ENCODE measurements at places on chromosomes 6 and 20. TPM values are rescaled to one million over a fixed set of nuclear protein-coding genes. Genes with fewer than 3 reads are reported as not detected.
A peak's percentile ranks its signal among the peaks of the same experiment; 100 is the strongest.

The C4B gene
- polyA plus RNA-seq = 11.6 TPM

DNA sequence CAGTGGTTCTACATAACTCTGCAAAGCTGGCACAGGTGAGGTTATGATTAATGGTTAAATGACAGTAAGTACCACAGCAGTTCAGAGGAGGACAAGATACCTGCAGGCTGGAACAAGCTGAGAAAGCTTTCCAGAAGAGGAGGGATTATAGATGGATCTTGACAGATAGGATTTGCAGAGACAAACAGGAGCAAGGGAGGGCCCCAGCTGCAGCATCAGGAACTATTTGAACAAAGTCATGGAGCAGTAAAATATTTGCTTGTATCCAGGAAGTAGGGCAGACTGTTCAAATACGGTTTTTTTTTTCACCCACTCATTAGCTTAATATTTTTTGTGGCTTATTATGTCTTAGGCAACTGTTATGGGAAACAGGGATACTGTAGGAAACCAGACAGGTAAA is 144.4 kb upstream of the MAN1A1 start:
- H3K36me3 ChIP-seq = no peaks in the 10 kb centered on the region
- H3K4me1 ChIP-seq = no peaks in the 10 kb centered on the region
- no peaks in the 10 kb centered on the region for H3K27me3 ChIP-seq
- DNase-seq = no peak

DNA sequence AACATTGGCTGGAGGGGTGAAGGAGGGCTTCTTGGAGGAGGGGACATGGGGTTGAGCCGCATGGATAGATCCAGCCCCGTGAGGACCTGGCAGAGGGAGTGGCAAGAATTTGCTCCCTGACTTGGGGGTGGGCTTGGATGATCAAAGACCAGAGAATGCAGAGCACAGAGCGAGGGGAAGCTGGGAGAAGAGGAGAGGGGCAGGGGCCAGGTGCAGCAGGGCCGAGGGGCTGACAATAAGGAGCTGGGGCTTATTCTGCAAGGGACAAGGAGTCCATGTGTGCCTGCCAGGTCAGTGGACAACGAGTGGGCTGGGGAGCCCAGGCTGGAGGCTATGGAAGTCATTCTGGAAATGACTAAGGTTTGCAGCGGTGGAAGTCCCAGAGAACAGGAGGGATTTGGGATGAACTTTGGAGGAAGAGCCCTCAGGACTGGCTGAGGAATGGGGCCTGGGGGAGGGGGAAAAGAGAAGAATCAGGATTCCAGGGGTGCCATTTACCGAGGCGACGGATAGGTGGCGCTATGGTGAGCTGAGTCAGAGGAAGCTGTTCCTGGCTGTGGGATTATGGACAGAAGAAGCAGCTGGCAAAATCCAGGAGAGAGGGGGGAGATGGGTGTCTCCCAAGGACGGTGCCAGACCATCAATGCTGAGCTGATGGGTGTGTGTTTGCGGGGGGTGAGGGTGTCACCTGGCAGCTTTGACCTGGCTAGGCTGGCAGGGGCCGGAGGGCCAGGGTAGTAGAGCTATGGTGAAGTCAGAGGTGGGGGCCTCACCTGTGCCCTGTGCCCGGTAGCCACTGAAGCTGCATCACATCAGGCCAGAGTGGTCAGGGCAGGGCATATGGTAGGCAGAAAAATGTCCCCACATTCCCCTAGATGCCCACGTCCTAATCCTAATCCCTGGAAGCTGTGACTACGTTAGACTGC is 7.8 kb downstream of the KCNG1 start:
- H3K4me1 ChIP-seq = no peaks in the 10 kb centered on the region
- no peak overlapping the region for H3K27ac ChIP-seq
- no peaks in the 10 kb centered on the region for H3K27me3 ChIP-seq

DNA sequence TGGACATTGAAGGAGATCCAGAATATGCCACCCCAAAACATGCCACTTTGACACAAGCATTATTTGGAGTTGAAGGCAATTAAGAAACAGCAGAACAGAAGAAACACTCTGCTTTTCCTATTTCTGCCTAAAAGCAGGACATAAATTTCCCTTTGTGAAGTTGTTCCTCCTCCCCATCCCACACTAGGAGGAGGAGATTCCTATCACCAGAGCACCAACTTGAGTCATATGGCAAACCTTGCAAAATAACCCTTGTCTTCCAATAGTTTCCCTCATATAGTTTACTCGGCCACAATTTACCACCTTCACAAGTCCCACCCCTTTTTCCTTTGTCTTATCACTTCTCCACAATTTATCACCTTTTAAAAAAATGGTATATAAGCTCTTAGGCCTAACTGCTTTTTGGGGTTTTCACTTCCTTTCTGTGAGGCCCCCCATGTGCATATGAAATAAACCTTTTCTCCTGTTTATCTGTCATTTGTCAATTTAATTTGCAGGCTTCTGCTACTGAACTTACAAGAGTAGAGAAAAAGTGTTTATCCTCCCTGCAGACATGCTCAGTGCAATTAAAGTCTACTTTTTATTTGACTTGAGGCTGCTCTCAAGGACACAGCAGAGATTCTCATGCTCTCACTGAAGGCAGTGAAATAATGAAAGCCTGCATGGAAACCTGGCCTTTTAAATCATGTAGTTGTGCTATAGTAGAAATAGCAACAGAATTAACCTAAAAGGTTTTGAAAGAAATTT is 2.8 kb upstream of the RAB23 start:
- peaks cover 20% of the 10 kb centered on the region for H3K4me1 ChIP-seq
- H3K27ac ChIP-seq = no peak overlapping the region

The DLGAP4 gene
- 68.5 TPM for polyA plus RNA-seq

The SLC22A7 gene
- not detected for polyA plus RNA-seq

The FAM83C gene
- polyA plus RNA-seq = not detected

- H3K4me1 ChIP-seq = peaks cover 56% of the 10 kb centered on the region
- H3K36me3 ChIP-seq = peaks cover 18% of the 10 kb centered on the region
- H3K27ac ChIP-seq = no peak overlapping the region
These were observed 402 bp upstream of the TAF8 start for GRCh38 chr6:42049948-42050296.

The SOBP gene
- not detected for polyA plus RNA-seq

DNA sequence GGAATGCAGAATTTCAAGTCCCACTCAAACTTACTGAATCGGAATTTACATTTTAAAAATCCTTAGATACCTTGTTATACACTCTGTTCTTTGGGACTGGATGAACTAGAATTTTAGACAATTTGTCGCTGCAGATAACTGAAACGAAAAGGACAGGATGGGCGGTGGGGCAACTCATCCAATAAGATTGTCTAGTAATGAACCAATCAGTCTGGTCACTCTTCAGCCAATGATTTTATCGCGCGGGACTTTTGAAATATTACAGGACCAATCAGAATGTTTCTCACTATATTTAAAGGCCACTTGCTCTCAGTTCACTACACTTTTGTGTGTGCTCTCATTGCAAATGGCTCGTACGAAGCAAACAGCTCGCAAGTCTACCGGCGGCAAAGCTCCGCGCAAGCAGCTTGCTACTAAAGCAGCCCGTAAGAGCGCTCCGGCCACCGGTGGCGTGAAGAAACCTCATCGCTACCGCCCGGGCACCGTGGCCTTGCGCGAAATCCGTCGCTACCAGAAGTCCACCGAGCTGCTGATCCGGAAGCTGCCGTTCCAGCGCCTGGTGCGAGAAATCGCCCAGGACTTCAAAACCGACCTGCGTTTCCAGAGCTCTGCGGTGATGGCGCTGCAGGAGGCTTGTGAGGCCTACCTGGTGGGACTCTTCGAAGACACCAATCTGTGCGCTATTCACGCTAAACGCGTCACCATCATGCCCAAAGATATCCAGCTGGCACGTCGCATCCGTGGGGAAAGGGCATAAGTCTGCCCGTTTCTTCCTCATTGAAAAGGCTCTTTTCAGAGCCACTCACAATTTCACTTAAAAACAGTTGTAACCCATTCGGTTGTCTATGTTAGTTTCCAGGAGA is 41.9 kb upstream of the HFE start:
- peak overlapping the region; percentile 71 for H3K27ac ChIP-seq
- H3K27me3 ChIP-seq = no peaks in the 10 kb centered on the region
- H3K4me1 ChIP-seq = peaks cover 33% of the 10 kb centered on the region

The APOM gene
- polyA plus RNA-seq = 4.2 TPM

DNA sequence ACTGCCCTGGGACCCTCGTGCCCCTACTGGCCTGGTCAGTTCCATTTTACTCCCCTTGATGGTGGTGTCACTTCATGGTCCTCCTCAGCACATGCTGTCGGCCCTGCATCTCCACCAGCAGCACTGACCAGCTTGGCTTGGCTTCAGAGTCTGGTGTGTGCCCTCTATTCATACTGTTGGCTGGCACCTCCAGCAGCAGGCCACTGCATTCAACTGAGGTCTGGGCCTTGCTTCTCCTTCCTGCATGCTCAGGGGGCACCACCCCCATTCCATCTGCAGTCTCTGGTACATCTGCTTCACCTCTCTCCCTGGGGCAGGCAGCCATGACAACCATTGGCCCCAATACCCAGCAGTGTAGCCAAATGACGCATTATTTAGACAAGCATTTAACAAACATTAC is 155.9 kb downstream of the SLC24A3 start:
- no peak overlapping the region for H3K27ac ChIP-seq
- H3K27me3 ChIP-seq = no peaks in the 10 kb centered on the region
- H3K36me3 ChIP-seq = no peaks in the 10 kb centered on the region
- no peak overlapping the region for H3K4me3 ChIP-seq
- no peak for DNase-seq
- no peaks in the 10 kb centered on the region for H3K4me1 ChIP-seq

The HSP90AB1 gene
- polyA plus RNA-seq = 145 TPM

Data from CD14-positive monocyte (primary cell).